ENCODE measurements at places on chromosomes 3 and 15.

- no peak for DNase-seq
Observed at GRCh38 chr3:11565072-11565471, 78.6 kb downstream of the VGLL4 start.

DNA sequence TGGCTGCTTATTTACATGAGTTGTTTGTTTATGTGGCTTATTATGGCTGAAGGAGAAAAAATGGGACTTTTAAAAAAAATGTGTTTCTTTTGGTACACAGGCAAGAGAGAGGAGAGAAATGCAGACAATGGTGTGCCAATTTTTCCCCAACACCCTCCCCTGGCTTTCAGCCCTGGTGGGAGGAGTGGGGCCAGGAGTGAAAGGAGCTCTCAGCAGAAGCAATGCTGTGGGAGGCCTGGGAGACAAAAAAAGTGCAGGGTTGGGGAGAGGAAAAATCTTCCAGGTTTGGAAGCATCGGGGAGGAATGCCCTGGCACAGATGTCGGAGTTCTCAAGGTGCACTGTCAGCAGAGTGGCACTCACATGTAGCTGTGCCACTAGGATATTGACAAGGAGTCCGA lies 117.7 kb upstream of the FOXB1 start:
- no peak for DNase-seq

- DNase-seq: no peak
Observed at GRCh38 chr3:71584394-71585011, 975 bp upstream of the FOXP1 start.

DNA sequence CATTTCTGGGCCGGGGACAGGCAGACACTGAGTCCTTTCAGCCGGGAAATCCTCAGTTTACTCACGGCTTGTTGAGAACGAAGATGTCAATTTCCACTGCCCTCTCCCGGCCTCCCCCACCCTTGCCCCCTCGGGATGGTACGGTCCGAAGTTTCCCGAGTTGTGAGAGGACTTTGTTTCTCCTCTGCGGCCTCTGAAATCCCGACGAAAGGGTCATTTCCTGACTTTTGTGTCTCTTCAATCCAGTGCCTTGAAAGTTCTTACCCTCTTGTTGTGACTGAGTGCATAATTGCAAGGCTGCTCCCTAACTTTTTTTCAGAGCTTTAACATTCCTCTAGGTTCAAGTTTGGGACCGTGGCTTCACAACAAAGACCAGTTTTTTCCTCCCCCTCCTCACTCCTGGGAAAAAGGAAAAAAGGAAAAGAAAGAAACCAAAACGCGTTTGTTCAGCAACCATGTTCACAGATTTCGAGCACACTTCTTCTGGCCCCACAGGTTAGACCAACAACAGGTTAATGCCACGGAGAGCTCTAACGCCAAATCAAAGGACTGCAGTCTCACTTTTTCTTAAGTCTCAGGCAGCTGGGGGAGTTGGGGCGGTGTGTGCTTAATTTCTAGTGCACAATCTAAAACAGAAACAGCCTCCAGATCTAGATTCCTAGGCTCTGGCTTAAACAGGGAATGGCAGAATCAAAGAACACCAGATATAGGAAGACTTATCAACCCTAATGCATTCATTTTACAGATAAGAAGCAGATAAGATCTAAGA lies 138.9 kb downstream of the TMCO5A start:
- no peak for DNase-seq

DNA sequence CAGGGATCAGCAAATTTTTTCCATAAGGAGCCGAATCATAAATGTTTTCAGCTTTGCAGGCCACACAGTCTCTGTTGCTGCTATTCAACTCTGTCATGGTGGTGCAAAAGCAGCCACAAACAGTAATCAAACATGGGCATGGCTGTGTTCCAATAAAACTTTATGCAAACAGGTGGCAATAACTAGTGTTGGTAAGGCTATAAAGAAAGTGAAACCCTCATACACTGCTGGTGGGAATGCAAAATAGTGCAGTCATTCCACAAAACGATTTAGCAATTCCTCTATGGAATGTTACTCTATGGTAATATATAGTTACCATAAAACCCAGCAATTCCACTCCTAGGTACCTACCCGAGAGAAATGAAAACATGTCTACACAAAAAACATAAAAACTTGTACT lies 14.0 kb upstream of the MRPS25 start:
- DNase-seq: no peak

DNA sequence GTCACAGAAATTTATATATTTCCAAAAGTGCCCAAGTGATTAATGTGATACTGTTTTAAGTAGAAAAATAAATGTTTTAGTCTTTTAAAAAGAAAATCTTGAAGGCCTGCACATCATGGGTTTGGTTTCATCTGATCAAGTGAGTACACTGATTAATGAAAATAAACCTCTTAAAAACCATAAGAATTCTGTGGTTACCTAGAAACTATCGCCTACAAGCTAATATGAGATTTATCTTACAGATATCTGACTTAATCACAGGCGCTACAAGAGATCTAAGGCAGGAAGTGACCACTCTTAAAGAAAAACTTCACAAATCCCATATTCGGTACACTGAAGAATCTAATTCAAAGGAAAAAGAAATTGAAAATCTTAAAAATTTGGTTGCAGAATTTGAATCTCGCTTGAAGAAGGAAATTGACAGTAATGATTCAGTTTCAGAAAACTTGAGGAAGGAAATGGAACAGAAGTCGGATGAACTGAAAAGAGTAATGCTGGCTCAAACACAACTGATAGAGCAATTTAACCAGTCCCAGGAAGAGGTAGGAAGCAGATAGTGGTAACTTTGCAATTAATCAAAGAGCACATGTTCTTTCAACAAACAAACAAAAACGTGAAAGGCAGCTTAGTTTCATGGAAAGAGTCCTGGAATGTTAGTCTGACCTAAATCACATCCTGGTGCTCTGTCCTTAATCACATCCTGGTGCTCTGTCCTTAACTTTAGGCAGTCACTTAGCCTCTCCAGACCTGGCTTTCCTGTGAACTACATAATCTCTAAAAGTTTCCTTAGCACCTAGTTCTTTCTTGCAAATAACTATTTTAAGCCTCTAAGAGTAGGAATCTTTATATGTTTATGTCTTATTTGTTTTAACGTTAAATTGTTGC lies 131.8 kb downstream of the CCNL1 start:
- no peak for DNase-seq

DNA sequence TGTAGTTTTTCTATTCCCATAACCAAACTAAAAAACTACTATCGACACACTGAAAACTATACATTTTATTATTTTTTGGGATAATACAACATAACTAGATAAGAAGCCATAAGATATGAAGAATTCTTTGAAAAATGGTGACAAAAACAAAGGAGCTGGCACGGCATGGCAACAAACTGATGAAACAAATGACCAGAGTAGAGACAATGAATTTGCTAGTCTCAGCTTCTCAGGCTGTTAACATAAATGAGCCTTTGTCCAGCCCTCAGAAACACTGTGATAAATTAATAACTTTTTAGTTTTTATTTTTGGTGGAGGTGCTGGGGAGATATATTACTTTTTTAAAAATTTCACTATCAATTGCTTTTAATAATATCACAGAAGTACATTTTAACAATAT lies 100.7 kb downstream of the SMARCC1 start:
- DNase-seq: no peak

GRCh38 chr3:36867810-36868209 lies 77.0 kb downstream of the TRANK1 start:
- DNase-seq: no peak

DNA sequence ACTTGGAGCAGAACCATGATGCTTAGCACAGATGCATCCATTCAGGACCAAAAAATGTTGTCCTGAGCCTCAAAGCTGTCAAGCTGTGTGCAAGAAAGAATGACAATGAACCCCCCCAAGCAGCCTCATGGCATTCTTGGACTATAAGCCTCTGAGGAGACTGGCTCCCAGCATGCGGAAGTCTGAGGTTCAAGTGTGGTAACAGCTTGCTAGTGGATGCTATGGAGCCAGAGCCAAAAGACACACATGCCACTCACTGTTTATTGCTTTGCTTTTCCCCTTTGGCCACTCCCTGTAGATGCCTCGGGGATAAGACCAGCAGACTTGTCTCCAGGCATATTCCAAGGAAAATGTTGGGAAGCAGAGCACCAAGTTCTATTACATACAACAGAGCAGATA lies 38.2 kb upstream of the SNRK start:
- DNase-seq: no peak

DNA sequence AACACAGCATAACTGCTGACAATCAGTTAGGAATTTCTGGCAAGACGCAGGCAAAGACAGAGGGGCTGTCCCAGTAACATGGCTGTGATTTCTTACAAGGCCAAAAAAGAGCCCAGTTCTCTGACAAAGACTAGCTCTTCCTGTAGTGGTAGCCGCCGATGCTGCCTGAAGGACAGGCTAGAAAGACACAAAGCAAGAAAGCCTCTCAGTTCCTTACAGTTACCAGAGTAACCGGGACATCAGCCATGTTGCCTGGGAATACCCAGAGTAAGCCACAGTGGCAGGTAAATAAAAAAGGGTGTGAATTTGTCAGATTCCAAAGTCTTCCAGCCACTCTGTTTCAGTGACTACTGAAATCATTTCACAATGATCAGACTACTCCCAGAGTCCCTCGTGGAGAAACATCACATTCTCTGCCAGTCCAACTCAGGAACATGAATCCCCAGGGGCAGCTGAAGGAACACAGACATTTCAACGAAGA lies 493.6 kb upstream of the ADAMTS9 start:
- no peak for DNase-seq

- no peak for DNase-seq
Observed at GRCh38 chr3:122271246-122271898, 53.7 kb upstream of the CSTA start.

DNA sequence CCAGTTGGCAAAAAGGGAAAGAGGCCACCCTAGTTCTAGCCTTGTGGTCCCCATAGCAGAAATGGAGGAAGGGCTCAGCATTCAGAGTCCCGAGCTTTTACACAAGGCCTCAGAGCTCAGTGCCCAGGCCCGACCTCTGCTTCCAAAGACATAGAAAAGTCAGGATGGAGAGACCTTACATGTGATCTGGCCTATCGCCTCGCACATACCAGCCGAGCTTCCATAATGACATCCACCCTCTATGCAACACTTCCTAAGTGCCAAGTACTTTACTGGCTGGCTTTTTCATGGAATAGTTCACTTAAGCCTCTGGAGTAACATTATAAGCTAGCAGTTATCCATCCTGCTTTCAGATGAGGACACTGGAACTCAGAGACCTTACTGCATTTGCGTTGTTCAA lies 275.9 kb downstream of the FAM43A start:
- no peak for DNase-seq

DNA sequence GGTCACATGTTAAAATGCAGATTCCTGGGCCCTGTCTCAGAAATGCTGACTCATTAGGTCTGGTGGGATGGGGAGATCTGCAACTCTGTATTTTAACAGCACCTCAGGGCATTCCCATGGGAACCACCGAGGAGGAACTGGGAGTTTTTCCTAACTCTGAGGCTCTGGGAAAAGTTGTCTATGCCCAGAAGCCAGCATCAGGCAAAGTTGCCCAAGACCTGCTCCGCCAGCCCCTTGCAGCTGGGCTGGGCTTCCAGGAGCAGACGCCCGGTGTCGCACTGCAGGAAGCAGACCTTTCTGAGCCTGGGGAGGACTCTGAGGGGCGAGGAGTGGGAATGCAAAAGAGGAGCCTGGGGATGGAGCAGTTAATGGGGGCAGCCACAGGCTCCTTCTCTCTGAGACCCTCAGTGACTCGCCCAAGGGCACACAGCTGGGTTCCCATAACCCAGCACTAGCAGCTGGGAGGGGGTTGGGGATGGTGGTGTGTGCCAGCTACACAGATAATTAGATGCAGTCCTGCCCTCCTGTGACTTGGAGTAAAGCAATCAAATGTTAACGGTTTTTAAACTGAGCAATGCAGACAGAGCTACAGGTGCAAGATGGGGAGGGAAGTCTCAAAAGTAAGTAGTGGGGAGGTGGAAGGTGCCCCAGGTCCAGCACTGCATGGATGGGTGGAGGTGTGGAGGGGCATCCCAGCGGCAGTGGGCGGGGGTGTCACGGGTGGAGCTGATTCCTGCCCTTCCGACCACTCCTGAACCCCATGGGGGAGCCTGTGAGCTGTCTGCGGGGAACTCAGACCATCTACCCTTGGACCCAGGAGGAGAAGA lies 100.4 kb downstream of the LSM3 start:
- no peak for DNase-seq

- no peak for DNase-seq
Observed at GRCh38 chr3:182239316-182239715, 527.6 kb downstream of the SOX2 start.

GRCh38 chr3:189883113-189883753 lies 237.5 kb downstream of the P3H2 start:
- DNase-seq: no peak

GRCh38 chr3:17329927-17330326 lies 412.5 kb downstream of the TBC1D5 start:
- no peak for DNase-seq

DNA sequence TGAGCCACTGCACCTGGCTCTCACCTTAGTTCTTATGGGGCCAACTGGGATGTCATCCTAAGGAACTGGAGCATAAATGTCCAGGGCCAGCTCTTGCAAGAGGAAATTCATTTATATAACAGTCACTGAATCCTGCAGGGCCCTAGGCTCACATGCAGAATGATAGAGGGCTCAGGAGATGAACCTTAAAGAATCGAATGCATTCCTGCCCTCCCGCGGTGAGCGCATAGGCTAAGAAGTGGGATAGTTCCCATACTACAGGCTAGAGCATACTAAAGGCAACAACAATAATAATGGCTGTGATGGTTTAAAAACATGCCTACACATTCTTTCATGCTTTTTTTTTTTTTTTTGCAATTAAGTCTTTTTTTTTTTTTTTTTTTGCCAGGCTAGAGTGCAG lies 17.1 kb upstream of the CSRNP1 start:
- DNase-seq: no peak

- DNase-seq: no peak
Observed at GRCh38 chr3:194690501-194691372, 5.1 kb downstream of the FAM43A start.

GRCh38 chr3:88312256-88312655 lies 162.5 kb downstream of the C3orf38 start:
- no peak for DNase-seq

GRCh38 chr15:28901987-28902745 lies 16.4 kb downstream of the APBA2 start:
- no peak for DNase-seq

DNA sequence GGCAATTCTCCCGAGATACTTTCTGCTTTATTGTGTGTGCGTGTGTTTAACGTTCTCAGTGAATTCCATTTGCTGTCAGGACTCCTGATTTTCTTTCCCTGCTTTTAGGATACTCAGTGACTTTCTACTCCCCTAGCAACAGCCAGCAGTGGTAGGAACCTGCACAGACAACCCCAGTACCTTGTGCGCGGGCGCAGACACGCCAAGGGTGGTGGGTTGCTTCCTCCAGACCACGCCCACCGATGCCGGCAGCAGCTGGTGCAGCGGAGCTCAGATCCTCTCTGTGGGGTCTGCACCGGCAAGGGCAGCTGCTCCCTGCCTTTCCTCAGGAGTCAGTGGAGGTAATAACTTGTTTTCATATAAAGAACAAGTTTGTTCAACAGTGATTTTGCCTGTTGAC lies 225.1 kb upstream of the NDN start:
- DNase-seq: no peak
